CD4-positive, alpha-beta T cell treated with Interferon alpha-2 for 1 hour (primary cell): ENCODE measurements at places on chromosomes 16 and 17.

- peak; percentile 50 for DNase-seq
Observed at GRCh38 chr17:39118674-39119419, 32.6 kb downstream of the PLXDC1 start.

DNA sequence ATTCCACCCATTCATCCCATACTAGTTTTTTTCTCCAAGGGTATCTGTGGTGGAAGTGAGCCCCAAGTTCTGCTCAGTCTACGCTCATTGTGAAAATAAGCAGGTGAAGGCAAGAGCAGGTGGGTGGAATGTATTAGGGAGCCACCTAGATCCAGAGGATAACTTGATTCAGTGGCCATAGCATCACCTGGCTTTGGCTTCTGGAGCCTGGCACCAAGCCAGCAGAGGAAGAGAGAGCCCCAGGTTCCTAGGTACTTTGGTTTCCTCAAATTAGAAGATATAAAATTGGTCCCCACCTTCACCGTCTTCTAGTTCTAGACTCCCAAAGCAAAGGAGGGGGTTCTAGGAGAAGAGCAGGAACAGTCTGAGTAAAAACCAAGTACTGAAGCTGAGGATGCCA, 4.1 kb downstream of the FXR2 start:
- DNase-seq = no peak

DNA sequence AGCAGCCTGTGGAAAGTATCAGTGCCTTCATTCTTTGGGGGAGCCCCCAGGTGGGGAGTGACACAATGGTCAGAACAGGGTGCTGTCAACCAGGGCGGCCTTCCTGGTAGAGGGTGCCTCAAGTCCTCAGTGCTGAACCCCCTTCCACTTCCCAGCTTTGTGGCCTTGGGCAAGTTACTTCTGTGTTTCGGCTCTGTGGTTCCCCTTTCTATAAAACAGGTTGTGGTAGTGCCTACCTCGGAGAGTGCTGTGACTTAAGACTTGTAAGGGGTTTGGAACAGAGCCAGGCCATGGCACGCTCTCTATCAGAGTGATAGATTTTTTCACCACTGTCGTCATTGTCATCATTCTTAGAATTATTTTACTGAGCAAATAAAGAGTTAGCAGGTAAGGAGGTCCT, 141.1 kb downstream of the CCDC182 start:
- DNase-seq = peak; percentile 85

DNA sequence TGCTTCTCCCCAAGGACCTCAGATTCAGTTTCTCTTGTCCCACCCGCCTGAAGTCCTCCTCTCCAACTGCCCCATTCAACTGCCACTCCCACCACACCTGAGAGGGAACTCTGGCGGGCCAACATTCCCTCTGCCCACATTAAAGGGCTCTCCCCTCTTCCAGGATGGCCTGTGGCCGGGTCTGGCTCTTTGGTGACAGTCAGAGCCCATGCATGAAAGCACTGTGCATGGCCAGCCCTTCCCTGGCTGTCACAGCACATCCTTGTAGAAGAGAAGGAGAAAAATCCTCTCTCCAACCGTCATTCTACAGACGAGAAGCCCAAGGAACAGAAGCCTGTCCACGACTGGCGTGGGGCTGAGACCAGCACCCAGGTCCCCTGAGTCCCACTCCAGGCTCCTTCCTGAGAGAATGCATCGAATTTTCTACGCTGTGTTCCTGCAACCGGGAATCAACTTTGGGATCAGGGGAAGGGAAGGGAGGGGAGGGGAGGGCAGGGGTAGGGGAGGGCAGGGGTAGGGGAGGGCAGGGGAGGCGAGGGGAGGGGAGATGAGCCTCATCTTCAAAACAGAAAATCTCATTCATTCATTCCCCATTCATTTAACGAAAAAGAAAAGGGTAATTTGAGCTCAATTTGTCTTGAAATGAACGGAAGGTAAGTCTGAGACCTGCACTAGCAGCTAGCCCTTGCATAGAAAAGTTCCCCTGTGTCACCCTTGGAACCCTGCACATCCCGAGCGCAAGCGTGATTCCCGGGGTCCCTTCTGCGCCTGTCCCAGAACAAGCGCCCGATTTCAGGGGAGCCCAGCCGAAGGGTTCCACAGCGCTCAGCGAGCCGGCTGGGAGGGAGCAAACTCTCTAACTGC, at the start of gene ABCC12:
Gene ABCC12 (minus strand): TSS at position 68 of the 864 bp plus-strand sequence. CDS start 9,569 bp downstream, outside the sequence.
- no peak for DNase-seq

GRCh38 chr17:32141679-32142037, 644 bp upstream of the RHOT1 start:
- DNase-seq = no peak

GRCh38 chr17:41528959-41529353, 848 bp upstream of the KRT19 start:
- DNase-seq = no peak

DNA sequence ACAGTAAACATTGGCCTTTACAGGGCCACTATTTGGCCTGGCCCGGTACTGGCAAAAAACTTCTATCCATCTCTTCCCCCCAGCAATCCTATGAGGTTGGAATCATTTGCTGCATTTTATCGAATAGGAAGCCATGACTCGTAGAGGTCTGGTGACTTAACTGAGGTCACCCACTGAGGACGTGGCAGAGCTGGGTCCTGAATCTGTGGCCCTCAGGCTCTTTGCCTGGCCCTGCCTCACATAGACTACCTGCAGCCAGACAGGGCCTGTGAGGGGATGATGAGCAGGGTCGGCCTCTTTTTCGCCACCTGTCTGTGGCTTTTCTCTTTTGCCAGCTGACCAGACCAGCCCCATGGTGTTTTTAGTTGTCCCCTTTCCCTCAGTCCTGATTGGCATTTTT, 1.9 kb downstream of the PPP4C start:
- DNase-seq = no peak

DNA sequence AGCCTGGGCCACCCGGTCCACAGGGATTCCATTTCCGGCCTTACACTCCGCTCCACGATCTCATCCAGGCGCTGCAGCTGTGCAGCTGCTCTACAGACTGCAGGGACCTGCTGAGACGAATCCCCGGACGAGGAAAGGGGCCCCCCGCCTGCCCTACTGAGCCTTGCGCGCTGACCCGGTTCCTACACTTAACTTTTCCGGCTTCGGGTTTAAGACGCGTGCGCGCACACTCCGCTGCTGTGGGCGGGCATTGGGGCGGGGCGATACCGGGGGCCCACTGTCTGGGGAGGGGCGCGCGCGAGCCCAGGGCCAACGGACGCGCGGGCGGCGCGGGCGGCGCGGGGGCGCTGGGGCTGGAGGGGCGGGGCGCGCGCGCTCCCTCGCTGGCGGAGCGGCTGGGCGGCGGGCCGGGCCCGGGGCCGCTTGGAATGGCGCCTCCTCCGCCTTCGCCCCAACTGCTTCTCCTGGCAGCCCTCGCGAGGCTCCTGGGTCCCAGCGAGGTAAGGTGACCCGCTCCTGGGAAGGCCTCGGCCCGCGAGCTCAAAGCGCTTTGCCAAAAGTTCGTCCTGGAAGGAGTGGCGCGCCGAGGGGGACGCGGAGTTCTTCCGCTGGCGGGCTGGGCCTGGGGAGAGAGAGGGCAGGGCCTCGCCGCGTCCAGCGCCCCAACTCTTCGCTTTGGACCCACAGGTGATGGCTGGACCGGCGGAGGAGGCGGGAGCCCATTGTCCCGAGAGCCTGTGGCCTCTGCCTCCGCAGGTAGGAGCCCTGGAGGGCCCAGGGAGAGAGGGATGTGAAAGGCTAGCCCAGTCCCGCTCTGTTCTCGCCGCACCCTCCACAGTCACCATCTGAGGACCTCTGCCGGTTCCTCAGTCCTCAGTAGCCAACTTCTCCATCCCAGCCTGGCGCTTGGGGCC, at the start of gene TP53I13:
Gene TP53I13 (plus strand): TSS at position 371 of the 914 bp plus-strand sequence. CDS start 58 bp downstream, at position 429.
- DNase-seq = peak; percentile 94

DNA sequence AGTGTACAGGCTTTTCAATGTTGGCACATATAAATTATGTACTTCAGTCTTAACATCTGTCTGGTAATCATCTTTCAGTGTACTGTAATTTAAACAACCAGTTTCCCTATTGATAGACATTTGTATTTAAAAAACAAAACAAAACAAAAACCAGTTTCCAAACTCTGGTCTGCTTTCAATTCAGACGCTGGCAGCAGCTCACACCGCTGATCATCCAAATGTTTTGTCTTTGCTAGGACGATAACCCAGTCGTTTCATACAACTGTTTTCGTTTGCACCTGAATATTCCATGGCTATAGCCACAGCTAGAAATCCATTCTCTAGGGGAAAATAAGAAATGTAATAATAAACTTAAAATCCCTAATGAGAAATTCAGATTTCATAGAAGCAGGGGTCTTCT, 47.8 kb downstream of the RBFOX1 start:
- no peak for DNase-seq

DNA sequence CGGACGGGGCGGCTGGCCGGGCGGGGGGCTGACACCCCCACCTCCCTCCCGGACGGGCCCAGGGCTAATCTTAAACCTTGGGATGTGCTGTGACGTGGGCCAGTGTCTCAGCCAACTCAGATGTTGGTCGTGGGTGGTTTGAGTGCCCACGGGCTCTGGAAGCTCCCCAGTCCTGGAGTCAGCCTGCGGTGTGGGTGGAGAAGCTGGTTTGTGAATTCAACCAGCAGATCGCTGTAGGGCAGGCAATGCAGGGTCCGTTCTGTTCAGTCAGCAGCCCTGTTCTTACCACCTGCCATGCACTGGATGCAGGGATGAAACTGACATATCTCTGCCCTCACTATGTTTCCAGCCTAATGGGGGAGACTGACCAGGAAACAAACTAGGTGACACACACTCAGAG, 8.0 kb upstream of the ZNF500 start:
- DNase-seq = no peak

GRCh38 chr16:11619327-11619851, 32.7 kb upstream of the LITAF start:
- DNase-seq = peak; percentile 56

- DNase-seq = no peak
Observed at GRCh38 chr17:80716986-80717719, 172.5 kb downstream of the RPTOR start.
